Glomerular endothelial cell (primary cell): ENCODE measurements at places on chromosomes 3 and 15.

- no peak for DNase-seq
Observed at GRCh38 chr15:65881766-65882434, 12.6 kb downstream of the RAB11A start.

- DNase-seq = no peak
Observed at GRCh38 chr3:170226426-170226960, 4.3 kb downstream of the PRKCI start.

GRCh38 chr3:54515441-54516213 is 393.3 kb downstream of the CACNA2D3 start:
- no peak for DNase-seq

DNA sequence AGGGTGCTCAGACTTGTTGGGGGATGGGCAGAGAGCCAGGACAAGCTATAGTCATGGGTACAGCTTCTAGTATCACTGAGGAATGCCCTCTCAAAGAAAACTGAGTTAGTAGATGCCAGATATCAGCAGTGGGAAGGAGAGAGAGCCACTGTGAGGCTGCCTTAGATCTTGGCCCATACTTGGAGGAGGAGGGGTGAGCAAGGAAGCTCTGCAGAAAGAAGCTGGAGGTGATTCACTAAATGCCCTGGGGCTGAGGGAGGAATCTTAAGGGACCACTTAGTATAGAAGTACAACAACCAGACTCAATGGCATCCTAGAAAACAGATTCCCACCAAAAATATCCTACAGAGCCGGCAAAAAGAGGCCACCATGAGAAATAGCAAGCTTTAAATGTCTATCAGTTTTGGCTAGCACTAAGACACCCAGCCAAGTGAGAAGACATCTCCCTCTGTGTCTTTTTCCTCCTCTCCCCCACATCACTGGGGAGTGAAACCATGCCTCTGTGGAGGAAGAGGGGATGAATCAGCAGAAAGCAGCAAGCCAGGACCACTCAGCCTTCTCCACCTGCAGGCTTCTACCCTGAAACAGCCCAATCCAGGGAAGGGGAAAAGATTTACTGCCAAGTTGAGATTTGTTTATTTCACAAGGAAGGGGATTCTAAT is 282.5 kb upstream of the STT3B start:
- DNase-seq = no peak

- no peak for DNase-seq
Observed at GRCh38 chr15:96764946-96765345, 434.4 kb downstream of the NR2F2 start.

- DNase-seq = no peak
Observed at GRCh38 chr3:161925749-161926360, 429.2 kb downstream of the OTOL1 start.
